ENCODE measurements at places on chromosomes 5 and 9. TPM values are rescaled to one million over a fixed set of nuclear protein-coding genes. Genes with fewer than 3 reads are reported as not detected.

DNA sequence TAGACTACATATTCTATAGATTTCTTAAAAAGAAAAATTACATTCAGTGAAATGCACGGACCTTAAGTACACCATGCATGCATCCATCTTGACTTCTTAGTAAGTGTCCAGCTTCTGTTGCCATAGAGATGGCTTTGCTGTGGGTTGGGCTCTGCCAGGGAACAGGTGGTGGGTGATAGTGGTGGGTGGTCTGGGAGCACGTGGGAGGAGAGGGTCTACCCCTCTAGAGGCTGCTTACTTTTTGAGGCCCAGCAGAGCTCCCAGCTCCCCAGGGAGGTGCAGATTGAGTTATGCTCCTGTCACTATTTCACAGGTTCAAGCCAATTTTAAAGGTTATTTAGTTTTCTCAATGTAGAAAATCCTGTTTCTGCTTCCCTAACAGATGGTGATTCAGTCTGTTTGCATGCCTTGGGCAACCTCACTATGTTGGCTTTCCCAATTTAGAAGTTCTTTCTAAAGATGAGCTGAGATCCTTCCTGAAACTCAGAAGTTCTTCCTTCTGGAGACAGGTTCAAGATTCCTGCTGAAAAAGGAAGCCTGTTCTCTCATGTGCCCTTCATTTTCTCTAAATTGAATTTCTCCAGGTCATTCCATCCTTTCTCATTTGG is 107.4 kb upstream of the LHFPL2 start:
- H3K4me1 ChIP-seq = no peaks in the 10 kb centered on the region
- H3K27ac ChIP-seq = no peak overlapping the region
- DNase-seq = no peak
- H3K36me3 ChIP-seq = no peaks in the 10 kb centered on the region
- no peak overlapping the region for H3K4me3 ChIP-seq
- no peaks in the 10 kb centered on the region for H3K27me3 ChIP-seq

GRCh38 chr9:125638239-125639045 is 68.6 kb downstream of the MAPKAP1 start:
- H3K27ac ChIP-seq = no peak overlapping the region
- no peak for DNase-seq
- H3K36me3 ChIP-seq = no peaks in the 10 kb centered on the region

ECM2 gene
- total RNA-seq = not detected

GRCh38 chr5:96817506-96817905 is 9.8 kb upstream of the ERAP1 start:
- H3K4me1 ChIP-seq = no peaks in the 10 kb centered on the region
- H3K27ac ChIP-seq = no peak overlapping the region
- no peak overlapping the region for H3K4me3 ChIP-seq
- no peaks in the 10 kb centered on the region for H3K27me3 ChIP-seq
- no peak for DNase-seq

GRCh38 chr5:171462136-171462927 is 42.9 kb downstream of the FGF18 start:
- no peak for DNase-seq
- no peak overlapping the region for H3K4me3 ChIP-seq
- no peak overlapping the region for H3K27ac ChIP-seq
- H3K27me3 ChIP-seq = no peaks in the 10 kb centered on the region
- no peaks in the 10 kb centered on the region for H3K36me3 ChIP-seq
- H3K4me1 ChIP-seq = no peaks in the 10 kb centered on the region

GRCh38 chr5:156913719-156914370 is 49.2 kb downstream of the TIMD4 start:
- H3K4me3 ChIP-seq = no peak overlapping the region
- H3K27ac ChIP-seq = no peak overlapping the region
- no peaks in the 10 kb centered on the region for H3K36me3 ChIP-seq
- no peaks in the 10 kb centered on the region for H3K4me1 ChIP-seq

PDGFRB gene
- total RNA-seq = 0.34 TPM

FBXO10 gene
- 5.3 TPM for total RNA-seq

GRCh38 chr5:18544421-18544820 is 910.2 kb downstream of the TAF11L14 start:
- no peak overlapping the region for H3K4me3 ChIP-seq
- no peak for DNase-seq
- no peak overlapping the region for H3K27ac ChIP-seq
- H3K27me3 ChIP-seq = no peaks in the 10 kb centered on the region
- no peaks in the 10 kb centered on the region for H3K4me1 ChIP-seq

DNA sequence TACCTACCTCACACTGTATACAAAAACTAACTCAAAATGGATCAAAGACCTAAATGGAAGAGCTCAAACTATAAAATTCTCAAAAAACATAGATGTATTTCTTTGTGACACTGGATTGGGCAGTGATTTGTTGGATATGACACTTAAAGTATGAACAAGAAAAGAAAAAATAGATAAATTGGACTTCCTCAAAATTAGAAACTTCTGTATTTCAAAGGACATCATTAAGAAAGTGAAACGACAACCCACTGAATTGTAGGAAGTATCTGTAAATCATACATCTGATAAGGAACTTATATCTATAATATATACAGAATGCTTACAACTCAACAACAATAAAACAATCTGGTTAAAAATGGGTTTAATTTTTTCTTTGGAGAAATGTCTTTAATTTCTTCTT is 96.7 kb downstream of the NRG2 start:
- no peak for DNase-seq
- H3K27me3 ChIP-seq = peaks cover 39% of the 10 kb centered on the region
- no peak overlapping the region for H3K27ac ChIP-seq
- no peaks in the 10 kb centered on the region for H3K36me3 ChIP-seq
- H3K4me1 ChIP-seq = no peaks in the 10 kb centered on the region

GRCh38 chr5:137778772-137779564 is 24.8 kb upstream of the HNRNPA0 start:
- peak; percentile 44 for DNase-seq
- H3K4me1 ChIP-seq = no peaks in the 10 kb centered on the region
- no peak overlapping the region for H3K4me3 ChIP-seq
- no peaks in the 10 kb centered on the region for H3K36me3 ChIP-seq

RNF183 gene
- total RNA-seq = 0.12 TPM

ZBED3 gene
- 12.7 TPM for total RNA-seq

- H3K27me3 ChIP-seq = no peaks in the 10 kb centered on the region
- H3K36me3 ChIP-seq = no peaks in the 10 kb centered on the region
- no peak overlapping the region for H3K4me3 ChIP-seq
- H3K27ac ChIP-seq = no peak overlapping the region
- H3K4me1 ChIP-seq = peaks cover 8% of the 10 kb centered on the region
- no peak for DNase-seq
Observed at GRCh38 chr9:75186767-75187380, 98.6 kb downstream of the OSTF1 start.

DNA sequence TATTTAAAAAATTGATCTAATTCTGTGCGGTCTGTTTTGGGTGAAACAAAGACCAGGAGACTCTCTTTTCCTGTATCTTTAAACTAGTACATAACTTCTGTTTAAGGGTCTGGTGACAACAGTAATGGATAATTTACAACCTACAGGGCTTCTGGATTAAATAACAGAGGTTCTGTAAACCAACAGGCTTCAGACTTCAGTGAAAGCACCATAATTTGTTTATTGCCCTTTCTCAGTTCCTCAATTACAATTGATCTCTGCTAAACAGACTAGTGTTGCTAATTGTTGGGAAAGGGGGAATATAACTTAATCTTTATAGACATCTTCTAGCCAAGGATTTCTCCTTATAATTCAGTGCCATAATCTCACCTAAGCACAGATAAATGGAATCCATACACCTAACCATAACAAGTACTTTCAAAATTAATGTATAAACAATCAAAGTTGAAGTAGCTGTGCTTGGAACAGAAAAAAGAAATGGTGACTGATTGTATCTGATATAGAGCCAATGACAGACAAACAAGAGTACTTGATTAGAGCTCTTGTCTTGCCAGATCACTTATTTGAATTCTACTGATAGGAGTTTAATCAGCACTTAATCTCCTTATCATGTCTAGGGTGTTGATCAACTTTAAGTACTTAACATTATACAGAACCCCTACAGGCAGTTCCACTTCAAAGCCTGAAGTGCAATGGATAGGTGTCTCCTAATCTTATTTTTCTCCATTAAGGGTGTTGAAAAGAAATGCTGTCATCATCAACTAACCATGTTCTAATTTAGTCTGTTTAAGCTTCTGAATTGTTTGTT is 536.0 kb downstream of the NR2F1-AS1 start:
- no peaks in the 10 kb centered on the region for H3K4me1 ChIP-seq
- H3K4me3 ChIP-seq = no peak overlapping the region
- no peak for DNase-seq
- no peaks in the 10 kb centered on the region for H3K27me3 ChIP-seq

DNA sequence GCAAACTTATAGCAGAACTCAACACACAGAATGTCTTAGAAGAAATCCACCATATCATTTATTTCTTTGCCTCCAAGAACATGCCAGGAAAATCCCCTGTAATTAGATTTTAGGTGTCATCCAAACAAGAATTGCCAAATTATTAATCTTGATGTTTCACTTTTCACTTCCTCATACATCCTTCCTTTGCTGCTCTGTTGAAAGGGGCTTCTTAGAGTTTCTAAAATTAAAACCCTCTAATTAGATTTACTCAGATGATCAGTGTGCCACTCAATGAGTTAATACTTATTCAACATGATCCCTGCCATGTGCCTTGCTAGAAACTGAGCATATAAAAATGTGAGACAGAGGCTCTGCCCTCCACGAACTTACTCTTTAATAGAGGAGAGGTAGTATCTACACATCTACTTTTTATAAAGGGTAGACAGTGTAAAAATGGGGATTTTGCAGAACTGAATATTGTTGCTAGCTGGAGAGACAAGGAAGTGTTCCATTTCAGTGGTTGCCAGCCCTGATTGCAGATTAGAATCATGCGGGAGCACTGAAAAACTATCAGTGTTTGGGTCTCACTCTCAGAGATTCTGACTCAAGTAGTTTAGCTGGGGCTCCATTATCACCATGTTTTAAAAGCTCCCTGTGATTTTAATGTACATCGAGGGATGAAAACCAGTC is 498.4 kb downstream of the TLE4 start:
- H3K4me3 ChIP-seq = no peak overlapping the region
- DNase-seq = no peak
- H3K27ac ChIP-seq = no peak overlapping the region
- no peaks in the 10 kb centered on the region for H3K4me1 ChIP-seq
- no peaks in the 10 kb centered on the region for H3K27me3 ChIP-seq

ST8SIA4 gene
- total RNA-seq = not detected

DNA sequence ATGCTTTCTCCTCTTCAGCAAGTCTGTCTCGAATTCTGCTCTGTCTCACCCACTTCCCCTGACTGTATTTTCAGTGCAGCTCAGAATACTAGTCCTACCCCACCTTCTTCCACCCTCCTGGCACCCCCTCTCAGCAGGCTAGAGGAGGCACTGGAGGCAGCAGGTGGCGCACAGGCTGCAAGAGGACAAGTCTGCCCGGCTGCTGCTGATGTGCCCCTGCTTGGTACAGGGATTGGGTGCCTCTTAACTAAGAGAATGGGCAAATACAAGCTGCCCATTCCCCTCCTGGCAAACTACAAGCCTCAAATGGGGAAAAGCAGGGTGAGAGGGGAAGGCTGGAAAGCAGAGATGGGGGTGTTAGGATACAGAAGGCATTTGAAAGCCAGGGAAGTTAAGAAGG is 5.1 kb downstream of the TLN1 start:
- no peak overlapping the region for H3K4me3 ChIP-seq
- DNase-seq = no peak
- H3K27me3 ChIP-seq = no peaks in the 10 kb centered on the region
- H3K36me3 ChIP-seq = peaks cover 24% of the 10 kb centered on the region
- H3K27ac ChIP-seq = no peak overlapping the region
- H3K4me1 ChIP-seq = peaks cover 22% of the 10 kb centered on the region

DNA sequence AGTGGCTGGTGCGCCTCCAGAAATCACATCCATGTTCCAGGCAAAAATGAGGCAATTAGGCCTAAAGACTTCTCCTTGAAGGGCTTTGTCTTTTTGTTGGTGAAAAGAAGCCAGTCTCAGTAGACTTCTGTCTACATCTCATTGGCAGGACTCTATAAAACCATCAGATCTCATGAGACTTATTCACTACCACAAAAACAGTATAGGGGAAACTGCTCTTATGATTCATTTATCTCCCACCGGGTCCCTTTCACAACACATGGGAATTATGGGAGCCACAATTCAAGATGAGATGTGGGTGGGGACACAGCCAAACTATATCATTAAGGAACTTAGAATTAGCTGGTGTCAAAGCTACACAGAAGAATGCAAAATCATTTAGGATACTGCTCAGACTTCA is 77.7 kb upstream of the SNX2 start:
- H3K4me3 ChIP-seq = no peak overlapping the region
- H3K36me3 ChIP-seq = no peaks in the 10 kb centered on the region
- DNase-seq = no peak
- no peaks in the 10 kb centered on the region for H3K27me3 ChIP-seq
- no peak overlapping the region for H3K27ac ChIP-seq
- H3K4me1 ChIP-seq = no peaks in the 10 kb centered on the region

- H3K4me1 ChIP-seq = no peaks in the 10 kb centered on the region
- H3K27ac ChIP-seq = no peak overlapping the region
- H3K36me3 ChIP-seq = no peaks in the 10 kb centered on the region
- no peaks in the 10 kb centered on the region for H3K27me3 ChIP-seq
Observed at GRCh38 chr5:83255268-83255667, 177.9 kb downstream of the XRCC4 start.

CDKN2B-AS1 gene
- total RNA-seq = 1.7 TPM

TAF11L5 gene
- not detected for total RNA-seq

AQP7 gene
- total RNA-seq = 0.96 TPM

GRCh38 chr5:20515606-20516005 is 527.6 kb upstream of the CDH18 start:
- H3K4me1 ChIP-seq = no peaks in the 10 kb centered on the region
- no peak for DNase-seq
- no peak overlapping the region for H3K4me3 ChIP-seq
- no peak overlapping the region for H3K27ac ChIP-seq
- H3K36me3 ChIP-seq = no peaks in the 10 kb centered on the region
- H3K27me3 ChIP-seq = no peaks in the 10 kb centered on the region

ARL10 gene
- total RNA-seq = 0.05 TPM
